LHCN-M2 (cell line): ENCODE measurements at places on chromosomes 11 and 22. TPM values are rescaled to one million over a fixed set of nuclear protein-coding genes. Genes with fewer than 3 reads are reported as not detected.

- DNase-seq = no peak
Measured at GRCh38 chr11:81286959-81287358, 1446.7 kb downstream of the FAM181B start.

- no peak for DNase-seq
Measured at GRCh38 chr11:1505480-1505879, 18.9 kb upstream of the MOB2 start.

DNA sequence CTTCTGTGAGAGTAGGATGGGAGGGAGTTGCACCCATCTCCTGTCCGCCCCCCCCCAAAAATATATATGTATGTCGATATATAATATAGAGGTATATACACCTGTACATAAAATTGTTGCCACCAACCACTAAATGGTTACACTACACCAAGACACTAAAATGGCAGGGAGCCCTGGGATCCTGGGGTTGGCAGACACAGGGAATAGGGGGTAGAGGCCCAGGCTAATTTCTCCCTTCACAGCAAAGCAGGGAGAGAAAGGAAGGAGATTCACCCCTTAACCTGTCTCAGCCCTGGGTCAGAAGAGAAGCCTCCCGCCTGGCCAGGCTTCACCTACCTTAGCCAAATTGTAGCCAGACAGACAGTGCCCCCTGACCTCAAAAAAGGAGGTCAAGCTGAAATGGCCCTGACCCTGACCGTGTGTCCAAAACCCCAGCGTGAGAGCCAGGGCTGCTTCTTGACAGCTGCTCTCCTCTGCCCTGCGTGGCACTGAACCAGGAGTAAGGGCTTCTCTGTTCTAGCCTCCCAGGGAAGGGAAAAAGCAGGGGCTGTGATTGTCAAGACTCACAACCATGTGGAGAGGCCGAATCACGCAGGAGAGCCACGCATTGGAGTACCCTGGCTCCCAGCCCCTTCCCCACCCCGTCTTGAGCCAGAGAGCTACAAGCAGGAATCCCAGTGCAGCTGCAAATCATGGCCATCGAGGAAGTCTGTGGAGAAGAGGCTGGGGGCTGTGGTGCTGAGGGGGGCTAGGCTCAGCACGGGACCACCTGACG lies 40.5 kb downstream of the SGSM3 start:
- DNase-seq = no peak

DNA sequence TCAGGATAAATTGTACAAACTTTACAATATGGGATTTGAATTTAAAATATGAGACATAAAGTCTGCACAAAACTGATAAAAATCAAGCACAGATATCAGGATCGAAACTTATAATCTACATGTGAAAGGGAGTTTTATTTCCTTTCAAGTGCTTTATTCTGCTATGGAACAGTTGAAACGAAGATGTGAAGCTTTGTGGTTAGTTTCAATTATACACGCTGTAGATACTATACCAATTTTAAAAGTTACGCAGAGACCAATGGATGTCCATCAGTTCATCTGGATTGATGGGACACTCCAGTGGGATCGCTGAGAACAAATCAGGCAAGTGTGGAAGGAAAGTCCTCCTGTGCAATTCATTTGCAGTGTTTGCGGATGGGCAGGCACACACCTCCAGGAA lies 34.5 kb upstream of the CAT start:
- no peak for DNase-seq

DNA sequence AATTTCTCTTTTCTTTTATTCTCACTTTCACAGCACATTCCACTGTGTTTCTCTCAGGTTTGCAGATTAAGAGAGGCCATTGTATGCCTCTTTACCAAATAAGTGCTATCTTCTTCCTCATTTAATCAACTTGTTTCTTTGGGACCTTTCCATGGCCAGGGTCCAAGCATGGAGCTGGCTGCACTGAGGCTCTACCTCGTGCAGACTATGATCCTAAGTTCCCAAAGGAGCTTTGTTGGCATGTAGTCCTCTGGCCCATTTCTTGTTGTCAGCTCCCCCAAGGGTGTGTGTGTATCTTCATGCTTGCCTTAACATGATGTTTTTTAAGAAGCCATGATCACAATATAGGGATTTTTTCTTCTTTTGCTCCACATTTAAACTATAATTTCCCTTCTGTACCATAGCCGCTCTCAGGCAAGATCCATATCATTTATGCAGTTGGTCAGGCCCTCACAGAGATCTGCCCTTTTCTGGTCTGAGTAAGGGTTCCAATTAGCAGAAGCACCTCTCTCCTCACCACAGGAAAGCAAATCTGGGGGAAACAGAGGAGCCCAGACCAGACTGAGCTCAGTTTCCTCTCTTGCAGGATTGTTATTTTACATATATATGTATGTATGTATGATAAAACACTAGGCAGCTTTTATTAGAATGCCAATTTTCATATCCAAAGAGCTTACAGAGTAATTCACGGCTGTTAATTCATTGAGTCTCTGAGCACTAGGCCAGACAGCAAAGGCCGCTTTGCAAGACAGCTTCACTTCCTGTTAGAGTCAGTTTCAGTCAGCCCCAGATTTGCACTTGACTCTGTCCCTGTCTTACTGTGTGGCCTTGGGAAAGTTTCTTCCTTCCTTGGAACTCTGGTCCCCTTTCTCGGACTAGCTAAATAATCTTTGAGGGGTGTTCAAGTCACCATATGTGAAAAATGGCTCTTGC lies 34.3 kb downstream of the CYB5R2 start:
- DNase-seq = no peak

DNA sequence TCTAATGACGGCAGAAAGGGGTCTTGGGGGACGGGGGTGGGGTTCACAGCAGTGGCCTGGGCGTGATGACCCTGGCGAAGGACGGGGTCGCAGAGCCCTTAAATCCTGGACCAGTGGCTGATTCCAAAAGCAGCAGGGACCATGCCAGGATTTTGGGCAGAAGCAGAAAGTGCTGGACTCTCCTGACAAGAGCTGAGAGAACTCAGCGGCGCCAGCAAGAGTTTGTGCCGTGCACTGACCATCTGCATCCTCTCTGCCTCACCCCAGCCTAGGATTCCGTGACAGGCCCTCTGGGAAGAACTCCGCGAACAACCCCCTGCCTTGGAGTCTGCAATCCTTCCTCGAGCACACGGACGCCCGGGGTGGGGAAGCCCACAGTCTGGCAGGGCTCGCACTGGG lies 644 bp upstream of the NDUFV1 start:
- no peak for DNase-seq

- DNase-seq = peak; percentile 54
Measured at GRCh38 chr11:45982656-45983470, 60.4 kb downstream of the LARGE2 start.

DNA sequence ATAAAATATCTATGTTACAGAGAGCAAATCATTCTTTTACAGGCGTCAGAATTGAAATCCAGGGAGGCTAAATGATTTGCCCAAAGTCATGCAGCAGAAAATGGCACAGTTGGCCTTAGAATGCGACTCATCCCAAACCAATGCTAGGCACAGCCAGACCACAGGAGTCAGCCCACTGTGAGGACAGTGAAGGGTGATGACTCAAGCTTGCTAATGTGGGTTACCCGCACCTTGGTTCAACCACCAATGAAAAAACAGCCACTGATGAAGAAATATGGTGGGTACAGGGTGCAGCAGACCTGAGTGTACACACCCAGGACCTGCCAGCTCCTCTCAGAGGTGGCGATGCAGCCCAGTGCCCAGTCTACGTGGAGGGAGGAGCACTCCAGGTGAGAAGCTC lies 89.7 kb downstream of the ZC3H12C start:
- DNase-seq = peak; percentile 89

GRCh38 chr11:128161994-128162393 lies 425.4 kb downstream of the ETS1 start:
- DNase-seq = no peak

- DNase-seq = no peak
Measured at GRCh38 chr22:19057539-19057938, 64.7 kb downstream of the DGCR2 start.

DNA sequence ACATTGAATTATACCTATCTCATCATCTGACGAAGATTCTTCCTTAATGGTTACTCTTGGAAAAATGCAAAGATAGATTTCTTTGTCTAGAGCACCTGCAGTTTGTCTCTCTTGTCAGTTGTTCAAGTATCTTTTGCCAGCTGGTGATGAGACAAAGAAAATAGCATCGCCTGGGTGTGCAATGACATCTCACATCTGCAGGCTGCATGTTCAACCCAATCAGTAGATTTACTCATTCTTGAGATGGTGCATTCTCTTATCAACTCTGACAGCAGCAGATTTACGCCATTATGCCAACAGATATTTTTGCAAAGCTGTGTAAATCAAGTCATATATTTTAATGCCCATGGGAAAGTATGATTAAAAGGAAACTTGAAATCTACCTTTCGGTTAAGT lies 164.6 kb upstream of the PDGFD start:
- DNase-seq = no peak

- no peak for DNase-seq
Measured at GRCh38 chr11:60912223-60912850, 1.6 kb upstream of the TMEM109 start.

DNA sequence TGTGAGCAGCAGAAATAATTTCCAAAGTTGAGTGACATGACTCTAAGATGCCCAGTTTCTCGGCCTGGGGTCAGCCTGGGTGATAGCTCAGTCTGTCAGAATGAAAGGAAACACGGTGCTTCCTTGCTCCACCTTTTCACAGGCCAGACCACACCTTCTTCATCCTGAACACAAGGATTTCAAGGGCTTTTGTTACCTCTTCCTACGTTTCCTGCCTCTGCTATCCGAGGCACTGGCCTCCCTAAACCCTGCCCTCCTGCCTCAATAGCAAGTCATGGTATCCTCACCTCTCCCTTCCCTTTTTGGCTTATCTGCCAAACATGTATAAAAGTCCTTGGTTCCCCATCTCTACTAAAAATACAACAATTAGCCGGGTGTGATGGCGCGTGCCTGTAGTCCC lies 1.7 kb upstream of the OR51E1 start:
- DNase-seq = no peak

GRCh38 chr11:67371189-67371910 lies 2.0 kb downstream of the CLCF1 start:
- DNase-seq = peak; percentile 64

GRCh38 chr11:113877670-113878055 lies 2.3 kb upstream of the USP28 start:
- no peak for DNase-seq

GRCh38 chr22:33099593-33099992 lies 41.4 kb upstream of the SYN3 start:
- no peak for DNase-seq

DNA sequence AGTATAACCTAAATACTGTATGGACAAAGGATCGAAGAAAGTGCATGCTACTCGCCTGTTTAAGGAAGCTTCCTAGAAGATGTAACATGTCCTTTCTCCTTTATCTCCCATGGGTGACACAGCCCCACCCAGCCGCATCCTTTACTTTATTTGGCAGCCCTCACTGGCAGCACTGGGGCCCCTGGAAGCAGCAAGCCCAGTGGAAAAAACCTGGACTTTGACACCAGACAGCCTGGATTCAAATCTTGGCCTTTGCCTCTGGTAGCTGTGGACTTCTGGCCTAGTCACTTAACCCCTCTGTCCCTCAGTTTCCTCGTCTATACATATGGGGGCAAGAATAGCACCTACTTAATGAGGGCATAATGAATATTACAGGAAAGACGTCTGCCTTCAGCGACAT lies 67.1 kb downstream of the MYEOV start:
- no peak for DNase-seq

- DNase-seq = peak; percentile 76
Measured at GRCh38 chr11:134074766-134075165, 5.9 kb downstream of the JAM3 start.

- DNase-seq = no peak
Measured at GRCh38 chr11:126607776-126608541, 252.5 kb downstream of the ST3GAL4 start.

GRCh38 chr22:43861529-43861928 lies 784 bp downstream of the SULT4A1 start:
- peak; percentile 24 for DNase-seq

Gene OSBP2
- 18.7 and 24.4 TPM in 2 replicates for total RNA-seq

Gene PKNOX2
- 14.6 and 15.6 TPM in 2 replicates for total RNA-seq

Gene MPEG1
- not detected in 2 replicates for total RNA-seq

Gene SMTNL1
- not detected in 2 replicates for total RNA-seq

Gene TMEM191B
- total RNA-seq = 0.19 and 3.2 TPM in 2 replicates

Gene OR9I1
- total RNA-seq = not detected in 2 replicates

Gene MGAT3
- total RNA-seq = under 0.01 TPM in 1 of 2 replicates, not detected in the other

Gene VPS11
- 22.3 and 25.1 TPM in 2 replicates for total RNA-seq

Gene ESAM
- total RNA-seq = 0.06 TPM in 2 replicates

Gene ACR
- not detected in 2 replicates for total RNA-seq

Gene SEPTIN3
- total RNA-seq = not detected in 2 replicates

Gene MMP12
- total RNA-seq = 0.19 TPM in 1 of 2 replicates, not detected in the other
